ENCODE measurements at places on chromosomes 5 and 9. TPM values are rescaled to one million over a fixed set of nuclear protein-coding genes. Genes with fewer than 3 reads are reported as not detected.

DNA sequence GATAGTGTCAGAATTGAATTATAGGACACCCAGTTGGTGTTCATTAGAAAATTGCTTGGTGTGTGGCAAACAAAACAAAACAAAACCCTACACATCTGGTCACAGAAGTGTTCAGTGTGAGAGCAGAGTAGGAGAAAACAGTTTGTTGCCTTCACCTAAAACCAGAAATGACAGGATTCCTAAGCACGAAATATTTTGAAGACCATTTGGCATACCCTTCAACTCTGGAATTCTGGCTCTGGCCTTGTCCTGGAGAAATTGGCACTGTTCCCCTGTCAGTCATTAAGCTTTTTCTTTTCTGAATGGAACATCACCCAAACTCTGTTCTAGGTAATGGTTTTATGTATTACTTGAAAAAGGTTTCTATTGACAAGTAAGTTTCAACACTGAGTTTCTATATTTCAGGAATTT is 110.2 kb upstream of the PCA3 start:
- DNase-seq = no peak
- no peaks in the 10 kb centered on the region for H3K36me3 ChIP-seq
- H3K27ac ChIP-seq = peak overlapping the region; percentile 85
- peaks cover 86% of the 10 kb centered on the region for H3K4me1 ChIP-seq

DNA sequence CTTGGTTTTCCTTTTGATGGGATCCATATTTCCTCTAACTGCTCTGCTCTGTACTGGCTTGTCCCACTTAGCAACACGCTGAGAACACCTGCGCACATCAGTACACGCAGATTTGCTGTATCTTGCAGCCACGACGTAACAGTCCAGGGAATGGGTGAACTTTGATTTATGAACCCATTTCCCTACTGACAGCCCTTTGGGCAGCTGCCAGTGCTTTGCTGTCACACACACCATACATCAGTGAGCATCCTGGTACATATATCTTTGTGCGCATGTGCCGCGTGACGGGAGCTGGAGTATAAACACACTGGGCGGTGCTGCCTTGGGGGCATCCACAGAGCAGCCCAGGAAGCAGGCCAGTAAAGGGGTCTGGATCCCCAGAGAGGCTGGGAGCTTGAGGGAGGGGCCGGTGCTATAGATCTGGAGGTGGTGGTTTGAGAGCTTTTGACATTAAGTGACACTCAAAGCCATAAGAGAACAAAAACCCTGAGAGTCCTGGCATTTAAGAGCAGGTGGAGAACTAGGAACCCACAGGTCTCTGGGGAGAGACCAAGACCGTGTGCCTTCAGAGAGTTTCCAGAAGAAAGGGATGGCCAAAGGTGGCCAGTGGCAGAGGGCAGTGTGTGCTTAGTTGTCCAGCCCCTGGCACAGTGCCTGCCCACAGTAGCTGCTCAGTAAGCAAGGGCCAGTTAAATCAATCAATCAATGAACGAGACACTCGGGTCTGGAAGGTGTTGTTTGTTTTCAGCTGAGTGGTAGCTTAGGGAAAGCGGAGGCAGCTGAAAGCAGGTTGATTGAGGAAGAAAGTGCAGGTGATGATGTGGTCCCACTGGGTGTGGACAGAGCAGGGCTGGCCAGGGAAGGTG is 53.7 kb downstream of the LMX1B start:
- no peak overlapping the region for H3K27ac ChIP-seq
- H3K4me3 ChIP-seq = no peak overlapping the region
- H3K27me3 ChIP-seq = peaks cover 17% of the 10 kb centered on the region
- no peak for DNase-seq

The ARSI gene
- 6.6 TPM for total RNA-seq

DNA sequence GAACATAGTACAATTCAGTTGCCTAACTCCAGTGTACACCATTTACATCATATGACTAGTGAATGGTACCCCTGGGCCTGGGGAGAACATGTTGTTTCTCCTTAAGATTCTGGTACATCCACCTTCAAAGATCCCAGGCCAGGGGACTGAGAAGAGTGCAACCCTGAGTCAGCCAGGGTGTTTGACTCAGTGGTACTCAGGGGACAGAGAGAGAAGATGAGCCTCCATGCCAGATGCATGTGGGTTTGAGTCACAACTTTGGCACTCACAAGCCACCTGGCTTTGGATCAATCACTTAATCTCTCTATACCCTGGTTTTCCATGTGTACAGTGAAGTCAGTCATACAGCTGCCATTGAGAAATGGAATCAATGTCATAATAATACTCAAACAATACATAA is 53.7 kb downstream of the MAP1B start:
- peaks cover 94% of the 10 kb centered on the region for H3K4me1 ChIP-seq
- peaks cover 39% of the 10 kb centered on the region for H3K36me3 ChIP-seq
- H3K27me3 ChIP-seq = no peaks in the 10 kb centered on the region

DNA sequence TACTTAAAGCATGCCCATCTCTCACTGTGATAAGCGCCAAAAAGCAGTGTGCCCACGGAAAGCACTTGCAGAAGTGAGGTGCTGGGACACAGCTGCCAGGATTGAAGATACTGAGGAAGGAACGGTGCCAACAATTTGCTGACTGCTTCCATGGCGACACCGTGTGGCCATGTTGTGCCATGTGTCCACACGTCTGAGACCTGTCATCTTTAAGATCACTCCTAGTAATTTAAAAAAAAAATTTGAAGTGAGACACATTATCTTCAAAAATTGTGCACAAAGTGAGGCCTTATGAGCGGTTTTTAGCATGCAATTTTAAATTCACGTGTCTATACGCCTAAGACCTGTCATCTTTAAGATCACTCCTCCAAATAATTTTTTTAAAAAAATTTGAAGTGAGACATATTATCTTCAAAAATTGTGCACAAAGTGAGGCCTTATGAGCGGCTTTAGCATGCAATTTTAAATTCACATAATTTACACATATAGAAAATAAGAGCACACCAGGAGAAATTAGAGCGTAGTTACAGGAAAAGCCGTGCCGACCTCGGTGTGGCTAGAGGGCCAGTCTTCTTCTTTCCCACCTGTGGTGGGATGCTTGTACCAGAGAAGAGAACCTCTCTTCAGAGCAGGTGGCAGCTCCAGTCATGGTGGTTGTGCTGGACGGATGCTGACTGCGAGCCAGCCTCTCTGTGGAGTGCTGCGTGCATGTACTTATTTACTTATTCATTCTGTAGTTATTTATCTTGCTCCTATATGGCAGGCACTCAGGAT is 21.4 kb upstream of the FLT4 start:
- no peak overlapping the region for H3K4me3 ChIP-seq
- no peak overlapping the region for H3K27ac ChIP-seq
- H3K36me3 ChIP-seq = no peaks in the 10 kb centered on the region
- H3K27me3 ChIP-seq = peaks cover 5% of the 10 kb centered on the region
- no peaks in the 10 kb centered on the region for H3K4me1 ChIP-seq

The IL3 gene
- not detected for total RNA-seq

The TLX3 gene
- total RNA-seq = not detected

GRCh38 chr5:75574791-75575190 is 36.5 kb upstream of the ANKDD1B start:
- no peak overlapping the region for H3K4me3 ChIP-seq
- H3K4me1 ChIP-seq = peaks cover 14% of the 10 kb centered on the region
- H3K36me3 ChIP-seq = peaks cover 14% of the 10 kb centered on the region
- H3K27ac ChIP-seq = peak overlapping the region; percentile 18
- H3K27me3 ChIP-seq = no peaks in the 10 kb centered on the region

GRCh38 chr5:131581702-131582101 is 53.3 kb downstream of the RAPGEF6 start:
- H3K27me3 ChIP-seq = no peaks in the 10 kb centered on the region
- no peak overlapping the region for H3K4me3 ChIP-seq
- no peak overlapping the region for H3K27ac ChIP-seq
- H3K4me1 ChIP-seq = peaks cover 21% of the 10 kb centered on the region

DNA sequence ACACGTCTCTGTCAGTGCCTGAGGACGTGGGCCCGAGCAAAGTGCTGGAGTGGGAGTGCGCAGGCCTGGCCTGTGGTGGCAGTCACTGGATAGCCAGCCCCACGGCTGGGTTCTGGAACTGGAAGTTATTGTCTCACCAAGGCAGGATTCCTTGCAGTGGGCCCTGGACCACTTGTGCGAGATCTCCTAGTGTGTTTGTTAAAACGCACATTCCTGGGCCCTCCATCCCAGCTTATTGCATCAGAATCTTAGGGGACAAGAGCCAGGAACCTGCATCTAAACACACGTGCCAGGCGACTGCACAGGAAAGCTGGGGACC is 26.9 kb downstream of the PTPA start:
- no peak for DNase-seq
- H3K27me3 ChIP-seq = no peaks in the 10 kb centered on the region
- peak overlapping the region; percentile 97 for H3K27ac ChIP-seq
- peaks cover 60% of the 10 kb centered on the region for H3K4me1 ChIP-seq
- no peak overlapping the region for H3K4me3 ChIP-seq

GRCh38 chr5:30343707-30344106 is 849.8 kb upstream of the CDH6 start:
- H3K4me3 ChIP-seq = no peak overlapping the region
- DNase-seq = no peak
- no peaks in the 10 kb centered on the region for H3K4me1 ChIP-seq
- H3K27ac ChIP-seq = no peak overlapping the region
- H3K27me3 ChIP-seq = no peaks in the 10 kb centered on the region
- peaks cover 6% of the 10 kb centered on the region for H3K36me3 ChIP-seq

DNA sequence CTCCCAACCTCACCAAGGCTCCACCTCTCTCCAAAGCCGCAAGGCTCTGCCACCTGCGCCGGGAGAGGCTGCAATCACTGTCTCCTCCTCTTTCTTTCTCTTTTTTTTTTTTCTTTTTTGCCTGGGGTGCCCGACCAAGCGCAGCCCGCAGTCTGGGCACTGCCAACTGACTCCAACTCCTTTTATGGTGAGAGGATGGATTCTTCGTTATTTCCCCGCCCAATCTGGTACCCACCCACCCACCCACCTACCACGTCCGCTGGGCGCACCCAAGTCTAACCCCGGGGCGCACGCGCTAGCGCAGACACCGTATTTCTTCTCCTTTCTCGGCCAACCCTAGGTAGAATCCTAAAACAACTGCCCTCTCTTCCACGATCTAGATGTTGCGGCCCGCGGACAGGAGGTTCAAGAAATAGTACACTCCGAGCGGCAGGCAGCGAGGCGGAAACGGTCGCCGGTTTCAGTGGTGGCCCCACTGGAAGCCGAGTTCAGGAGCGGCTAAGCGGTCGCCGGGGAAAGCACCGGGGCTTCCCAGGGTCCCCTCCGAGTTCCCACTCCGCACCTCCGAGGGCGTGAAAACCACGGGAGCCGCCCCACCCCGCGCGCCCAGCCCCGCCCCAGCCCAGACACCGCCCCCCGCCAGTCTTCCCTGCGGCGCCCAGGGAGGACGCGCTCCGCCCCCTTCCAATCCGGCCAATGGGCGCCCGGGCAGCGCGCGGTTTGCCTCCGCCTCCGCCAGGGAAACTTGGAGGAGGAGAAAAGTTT is 385 bp upstream of the PTGER4 start:
- peaks cover 66% of the 10 kb centered on the region for H3K4me1 ChIP-seq
- peak overlapping the region; percentile 92 for H3K4me3 ChIP-seq
- H3K27me3 ChIP-seq = peaks cover 9% of the 10 kb centered on the region
- H3K27ac ChIP-seq = peak overlapping the region; percentile 81
- H3K36me3 ChIP-seq = peaks cover 27% of the 10 kb centered on the region

The BHMT2 gene
- total RNA-seq = 0.27 TPM

GRCh38 chr5:948472-949274 is 56.0 kb downstream of the TRIP13 start:
- peaks cover 9% of the 10 kb centered on the region for H3K36me3 ChIP-seq
- H3K27me3 ChIP-seq = peaks cover 79% of the 10 kb centered on the region

The GFI1B gene
- total RNA-seq = not detected

- no peak overlapping the region for H3K27ac ChIP-seq
- H3K27me3 ChIP-seq = no peaks in the 10 kb centered on the region
- peaks cover 5% of the 10 kb centered on the region for H3K4me1 ChIP-seq
- H3K4me3 ChIP-seq = no peak overlapping the region
- peak; percentile 37 for DNase-seq
Observed at GRCh38 chr5:91443023-91443422, 59.9 kb upstream of the ARRDC3 start.

DNA sequence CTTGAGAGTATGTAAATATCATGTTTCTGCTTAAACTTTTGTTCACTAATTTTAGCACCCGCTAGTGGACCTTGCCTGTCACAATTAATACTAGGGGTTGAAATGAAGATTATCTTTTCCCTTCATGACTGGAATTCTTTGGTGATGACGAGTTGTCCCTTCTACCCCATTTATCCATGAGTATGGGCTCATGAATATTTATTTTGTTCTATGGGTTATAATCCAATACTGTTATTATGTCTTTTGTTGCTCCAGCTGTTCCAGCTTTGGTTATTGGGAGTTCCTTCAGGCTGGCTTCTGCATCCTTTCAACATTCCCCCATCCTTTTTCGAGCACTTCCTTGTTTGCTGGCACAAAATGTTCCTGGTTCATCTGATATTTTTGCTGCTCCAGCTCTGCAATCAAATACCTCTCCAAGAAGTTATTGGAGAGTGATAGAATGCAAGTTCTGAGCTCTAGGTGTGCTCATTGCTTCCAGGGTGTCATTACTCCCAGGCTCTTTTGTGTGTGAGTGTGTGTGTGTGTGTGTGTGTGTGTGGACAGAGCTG is 19.7 kb upstream of the ARHGEF28 start:
- peaks cover 3% of the 10 kb centered on the region for H3K27me3 ChIP-seq
- H3K4me1 ChIP-seq = peaks cover 30% of the 10 kb centered on the region
- DNase-seq = no peak
- H3K27ac ChIP-seq = no peak overlapping the region
- peaks cover 5% of the 10 kb centered on the region for H3K36me3 ChIP-seq
- H3K4me3 ChIP-seq = peak overlapping the region; percentile 8

DNA sequence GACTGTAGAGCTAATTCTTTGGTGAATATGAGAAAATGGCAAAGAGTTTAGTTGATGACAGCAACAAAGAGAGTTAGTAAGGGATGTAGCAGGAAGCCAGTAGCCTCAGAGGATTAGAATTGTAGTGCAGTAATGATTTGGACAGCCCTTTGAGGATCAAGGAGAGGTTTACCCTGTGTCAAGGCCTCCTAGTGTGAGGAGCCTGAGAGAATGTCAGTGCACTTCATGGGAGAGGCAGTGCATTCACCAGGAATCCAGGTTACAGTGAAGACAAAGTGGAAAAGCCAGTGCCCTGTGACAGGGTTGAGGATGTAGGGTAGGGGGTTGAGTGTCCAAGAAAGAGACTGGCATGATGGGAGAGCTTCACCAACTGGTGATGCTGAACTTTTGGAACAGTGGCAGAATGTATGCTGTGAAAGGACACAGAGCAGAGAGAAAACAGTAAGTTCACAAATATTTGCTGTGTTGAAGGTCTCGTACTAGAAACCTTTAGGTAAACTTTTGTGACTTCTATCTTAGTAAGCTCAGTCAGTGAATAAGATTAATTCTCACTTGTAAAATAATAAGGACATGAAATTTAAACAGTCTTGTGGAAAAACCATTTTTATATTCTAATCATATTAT is 27.3 kb downstream of the NLN start:
- DNase-seq = no peak
- peaks cover 27% of the 10 kb centered on the region for H3K4me1 ChIP-seq
- H3K27me3 ChIP-seq = no peaks in the 10 kb centered on the region
- H3K27ac ChIP-seq = no peak overlapping the region

GRCh38 chr5:51034222-51034901 is 348.9 kb upstream of the ISL1 start:
- H3K27me3 ChIP-seq = peaks cover 1% of the 10 kb centered on the region
- H3K4me3 ChIP-seq = no peak overlapping the region
- no peak for DNase-seq
- H3K36me3 ChIP-seq = no peaks in the 10 kb centered on the region
- H3K4me1 ChIP-seq = no peaks in the 10 kb centered on the region

GRCh38 chr9:111661150-111661801 is at the start of gene GNG10:
Gene GNG10, plus strand, starts transcription at chr9:111661605. Its CDS starts 30 bp downstream, at chr9:111661635.
- H3K27ac ChIP-seq = peak within 1 kb of the TSS; percentile 87
- peak within 1 kb of the TSS; percentile 96 for H3K4me3 ChIP-seq
- H3K36me3 ChIP-seq = peaks cover 7% of the 10 kb centered on the region
- H3K4me1 ChIP-seq = peaks cover 44% of the 10 kb centered on the region
- DNase-seq = peak; percentile 16
- H3K27me3 ChIP-seq = no peaks in the 10 kb centered on the region

Measured in HFFc6 (cell line).